Activated CD8-positive, alpha-beta memory T cell treated with anti-CD3 and anti-CD28 coated beads, Interleukin-2, amount 10 ng/mL, durations not matched to agents 7 days and 5 days (primary cell): ENCODE measurements at places on chromosomes 7 and 10. TPM values are rescaled to one million over a fixed set of nuclear protein-coding genes. Genes with fewer than 3 reads are reported as not detected.
A peak's percentile ranks its signal among the peaks of the same experiment; 100 is the strongest.

The KLLN gene
- 0.84 TPM for total RNA-seq

The PIK3AP1 gene
- 11.5 TPM for total RNA-seq

The PNLIPRP3 gene
- total RNA-seq = not detected

DNA sequence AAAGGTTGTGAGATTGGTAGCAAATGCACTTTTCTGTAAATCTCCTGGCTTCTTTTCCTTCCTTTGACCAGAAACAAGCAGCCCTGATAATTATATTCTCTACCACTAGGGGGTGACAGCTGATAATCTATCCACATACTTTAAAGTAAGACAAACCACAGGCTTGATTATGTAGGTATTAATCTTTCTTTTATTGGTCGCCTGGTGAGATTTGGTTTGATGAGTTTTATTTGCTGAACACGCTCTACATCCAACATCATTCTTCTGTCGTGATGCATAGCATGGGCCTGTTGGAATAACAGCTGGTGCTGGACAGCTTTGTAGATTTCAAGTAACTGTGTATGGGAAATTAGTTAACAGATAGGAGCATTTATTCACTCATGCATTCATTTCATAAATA lies 63.5 kb downstream of the ZNF365 start:
- DNase-seq = no peak

The INA gene
- 0.09 TPM for total RNA-seq

The ADCY1 gene
- 6.7 TPM for total RNA-seq

The SPDYE16 gene
- total RNA-seq = 0.52 TPM

GRCh38 chr7:584122-584465 lies 64.4 kb upstream of the PDGFA start:
- DNase-seq = peak; percentile 94

DNA sequence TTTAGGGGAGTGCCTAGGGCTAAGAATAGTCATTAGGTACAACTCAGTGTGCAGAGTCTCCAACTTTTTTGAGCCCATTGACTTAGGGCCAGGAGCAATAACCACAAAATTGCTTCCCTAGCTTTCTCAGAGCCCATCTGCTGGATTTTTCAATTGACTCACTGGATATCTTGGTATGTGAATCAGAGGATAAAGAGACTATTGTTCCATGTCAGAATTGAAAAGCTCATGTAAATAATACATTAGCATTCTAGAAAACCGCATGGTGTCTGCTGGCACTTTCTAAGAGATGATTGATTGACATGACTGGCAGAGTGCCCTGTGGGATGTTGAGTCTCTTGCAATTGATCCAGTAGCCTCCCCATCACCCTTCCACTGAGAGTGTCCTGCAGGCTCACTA lies 246.2 kb downstream of the CCDC7 start:
- no peak for DNase-seq

- DNase-seq = no peak
Measured at GRCh38 chr7:36096460-36097095, 56.5 kb upstream of the EEPD1 start.

- DNase-seq = no peak
Measured at GRCh38 chr10:113922787-113923570, 68.5 kb downstream of the NHLRC2 start.

The RAB19 gene
- 5.0 TPM for total RNA-seq

The OR2A1 gene
- not detected for total RNA-seq

GRCh38 chr10:30935078-30935477 lies 96.6 kb downstream of the ZNF438 start:
- no peak for DNase-seq

DNA sequence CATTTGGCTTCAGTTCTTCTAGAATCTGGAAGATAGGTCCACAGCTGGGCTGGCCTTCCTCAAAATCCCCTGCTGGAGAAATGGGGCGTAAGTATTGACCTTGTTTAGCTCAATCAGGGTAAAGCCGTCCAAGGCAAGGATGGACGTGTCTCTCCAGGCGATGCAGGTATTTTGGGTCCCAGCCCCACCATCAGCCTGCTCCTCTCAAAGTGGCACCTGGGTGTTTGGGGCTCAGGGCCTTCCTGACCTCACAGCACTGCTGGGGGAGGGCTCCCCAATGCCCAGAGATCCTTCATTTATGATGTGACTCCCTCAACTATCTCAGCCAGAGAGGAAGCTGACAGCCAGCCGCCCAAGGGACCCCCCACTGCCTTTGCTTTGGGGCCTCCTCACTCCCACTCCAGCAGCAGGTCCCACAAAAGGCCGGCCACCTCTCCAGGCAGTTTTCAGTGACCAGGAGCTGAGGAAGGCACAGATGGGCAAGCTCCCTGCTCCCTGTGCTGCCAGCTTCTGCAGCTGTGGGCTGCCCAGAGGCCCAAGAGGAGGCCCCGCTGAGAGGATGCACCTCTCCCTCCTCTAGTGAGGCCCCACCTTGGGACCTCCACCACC lies 140.0 kb upstream of the TCERG1L start:
- no peak for DNase-seq
